ENCODE measurements at places on chromosomes 2 and 18. TPM values are rescaled to one million over a fixed set of nuclear protein-coding genes. Genes with fewer than 3 reads are reported as not detected.

- no peak for DNase-seq
- no peak overlapping the region for H3K4me3 ChIP-seq
- H3K36me3 ChIP-seq, result no peaks in the 10 kb centered on the region
- no peak overlapping the region for H3K27ac ChIP-seq
- H3K27me3 ChIP-seq, result no peaks in the 10 kb centered on the region
These were observed 116.2 kb downstream of the SOCS6 start for GRCh38 chr18:70405052-70405451.

TXNDC2 gene
- total RNA-seq, result not detected

GAL3ST2 gene
- total RNA-seq, result 0.21 TPM

NCKAP5 gene
- total RNA-seq, result 0.55 TPM

Data from uterus (tissue), 4 donors.